ENCODE measurements at places on chromosomes 16 and 17. TPM values are rescaled to one million over a fixed set of nuclear protein-coding genes. Genes with fewer than 3 reads are reported as not detected.

The EPX gene
- total RNA-seq, result 0.42 TPM

The TNFRSF13B gene
- 0.32 TPM for total RNA-seq

The UBE2G1 gene
- total RNA-seq, result 50.5 TPM

The BAHCC1 gene
- 8.9 TPM for total RNA-seq

The PPP1R27 gene
- total RNA-seq, result not detected

The RASL10B gene
- total RNA-seq, result 12.9 TPM

The BCL6B gene
- total RNA-seq, result 1.5 TPM

The KRT27 gene
- total RNA-seq, result not detected

The VTN gene
- 12.3 TPM for total RNA-seq

The FBF1 gene
- total RNA-seq, result 7.3 TPM

The HBA2 gene
- total RNA-seq, result not detected

The EVI2A gene
- 4.3 TPM for total RNA-seq

The ST6GALNAC1 gene
- total RNA-seq, result not detected

The KRTAP4-1 gene
- not detected for total RNA-seq

The FOXF1 gene
- 0.10 TPM for total RNA-seq

The PRRT2 gene
- total RNA-seq, result 26.2 TPM

Data from motor neuron (in vitro differentiated cells).